Cortex of kidney (tissue), 1 donor: ENCODE measurements at places on chromosomes 2 and 18.

GRCh38 chr2:235675678-235676535 lies 182.1 kb downstream of the AGAP1 start:
- no peak for DNase-seq

DNA sequence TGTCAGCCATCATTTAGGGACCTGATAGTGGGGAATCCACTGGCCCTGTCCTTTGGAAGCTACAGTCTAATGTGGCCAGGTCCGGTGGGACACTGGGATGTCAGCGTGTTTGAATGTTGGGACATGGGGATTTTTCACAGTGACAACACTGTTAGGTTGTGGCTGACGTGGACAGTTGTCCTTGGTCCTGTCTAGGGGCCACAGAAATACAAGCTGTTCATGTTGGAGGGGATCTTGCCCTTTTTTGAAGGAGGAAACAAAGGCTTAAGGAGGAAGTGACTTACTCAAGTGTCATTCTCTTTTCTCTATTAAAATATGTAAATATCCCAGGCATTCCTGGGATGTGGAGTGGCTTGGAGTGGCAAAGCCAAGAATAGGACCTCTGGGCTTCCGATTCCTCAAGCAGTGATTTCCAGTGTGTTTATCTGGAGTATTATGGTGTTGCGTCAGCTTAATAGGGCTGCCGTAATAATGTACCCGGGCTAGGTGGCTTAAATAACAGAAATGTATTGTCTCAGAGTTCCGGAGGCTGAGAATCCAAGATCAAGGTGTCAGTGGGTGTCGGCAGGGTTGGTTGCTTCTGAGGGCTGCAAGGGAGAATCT lies 8.5 kb downstream of the ACOXL start:
- no peak for DNase-seq

- no peak for DNase-seq
These were observed 2.6 kb downstream of the RAD51AP2 start for GRCh38 chr2:17515652-17516051.

GRCh38 chr18:1438967-1439366 lies 534.3 kb downstream of the ADCYAP1 start:
- no peak for DNase-seq

DNA sequence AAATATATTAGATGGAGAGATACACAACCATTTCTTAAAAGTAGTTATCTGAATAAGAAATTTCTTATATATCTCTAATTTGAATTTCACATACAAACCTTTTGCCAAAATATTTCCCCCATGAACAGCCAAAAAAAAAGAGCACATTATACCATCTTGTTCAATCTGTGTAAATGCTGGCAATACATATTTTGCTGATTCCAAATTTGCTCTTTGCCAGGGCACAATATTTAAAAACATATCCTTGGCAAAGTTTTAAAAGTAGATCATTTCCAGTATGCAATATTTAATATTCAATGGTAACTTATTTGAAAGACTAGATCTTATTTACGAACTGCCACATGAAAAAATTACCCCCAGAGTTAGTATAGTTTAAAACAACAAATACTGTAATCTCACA lies 204.2 kb downstream of the CBLN2 start:
- DNase-seq = no peak

GRCh38 chr2:106205488-106205887 lies 11.4 kb upstream of the UXS1 start:
- no peak for DNase-seq

DNA sequence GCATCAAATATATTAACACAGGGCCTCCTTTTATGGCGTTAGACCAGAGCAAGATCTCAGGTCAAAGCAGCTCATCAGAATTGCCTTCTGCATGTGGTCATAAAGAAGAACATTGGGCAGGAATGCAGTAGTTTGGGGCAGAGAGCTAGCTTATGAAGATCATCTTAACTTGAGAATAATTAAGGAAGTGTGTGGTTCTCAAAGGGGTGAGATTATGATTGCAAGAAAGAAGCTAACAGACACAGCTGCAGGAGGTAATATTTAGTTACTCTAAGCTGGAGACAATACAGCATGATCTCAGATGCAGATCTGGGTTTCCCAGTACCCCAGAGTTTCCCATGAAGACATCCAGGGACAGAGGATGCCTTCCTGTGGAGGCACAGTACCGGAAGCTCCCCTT lies 91.6 kb downstream of the TTC27 start:
- no peak for DNase-seq

DNA sequence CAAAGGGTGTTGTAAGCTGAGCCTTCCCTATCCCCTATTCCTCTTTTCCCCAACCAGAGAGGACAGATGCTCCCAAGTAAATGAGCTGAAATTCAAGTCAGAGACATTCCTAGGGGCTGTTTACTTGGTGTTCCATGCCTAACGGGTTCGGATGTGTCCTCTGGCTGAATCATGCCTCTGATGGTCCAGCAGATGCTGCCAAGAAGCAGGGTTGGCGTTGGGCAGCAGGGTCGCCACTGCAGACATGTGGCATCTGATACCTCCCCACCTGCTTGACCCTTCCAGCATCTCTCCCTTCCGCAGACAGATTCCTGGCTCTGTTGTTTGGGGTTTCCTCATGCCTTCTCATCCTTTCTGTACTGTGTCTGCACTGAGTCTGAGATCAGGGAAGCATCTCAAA lies 108.3 kb downstream of the HNRNPLL start:
- DNase-seq = no peak

DNA sequence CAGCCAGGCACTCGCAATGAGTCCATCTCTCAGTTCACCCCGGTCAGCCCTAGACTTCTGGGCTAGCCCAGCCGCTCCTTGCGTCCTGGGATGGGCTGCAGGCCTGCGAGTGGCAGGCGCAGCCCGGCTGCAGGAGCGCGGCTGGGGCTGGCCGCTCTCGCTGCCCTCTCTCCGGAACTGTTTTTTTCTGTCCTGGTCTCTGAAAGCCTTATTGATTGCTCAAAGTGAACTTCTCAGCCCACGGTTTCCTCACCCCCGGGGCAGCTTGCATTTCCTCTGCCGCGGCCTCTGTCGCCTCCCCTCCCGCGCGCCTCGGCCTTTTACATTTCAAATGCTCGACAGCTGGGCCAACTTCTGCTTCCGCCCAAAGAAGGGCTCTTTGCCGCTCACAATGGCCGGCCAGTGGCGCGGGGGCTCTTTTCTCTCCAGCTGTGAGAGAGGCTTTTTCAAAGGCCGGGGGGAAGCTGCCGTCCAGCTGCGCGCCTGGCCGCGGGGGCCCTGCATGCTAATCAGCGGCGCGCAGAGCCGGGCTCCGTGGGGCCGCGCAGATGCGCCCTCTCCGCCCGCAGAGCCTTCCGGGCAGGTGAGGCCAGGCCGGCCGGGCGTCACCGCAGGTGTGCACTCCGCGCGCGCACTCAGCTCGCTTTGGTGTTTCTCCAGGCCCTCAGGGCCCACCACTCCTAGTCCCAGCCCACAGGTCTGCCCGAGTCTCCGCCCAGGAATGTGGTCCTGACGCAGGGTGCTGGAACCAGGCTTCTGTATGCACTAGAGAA lies 513.8 kb downstream of the RNF144A start:
- DNase-seq = no peak

- DNase-seq = no peak
These were observed 117.6 kb upstream of the HAAO start for GRCh38 chr2:42909966-42910365.

- no peak for DNase-seq
These were observed 402.5 kb upstream of the SPRED2 start for GRCh38 chr2:65834771-65835475.

GRCh38 chr2:172248785-172249187 lies 146.1 kb upstream of the DLX2 start:
- no peak for DNase-seq

- no peak for DNase-seq
These were observed 265.3 kb downstream of the CYP26B1 start for GRCh38 chr2:71882236-71882946.
